Activated CD4-positive, alpha-beta T cell treated with anti-CD3 and anti-CD28 coated beads for 48 hours (primary cell): ENCODE measurements at places on chromosomes 16 and 17.
A peak's percentile ranks its signal among the peaks of the same experiment; 100 is the strongest.

DNA sequence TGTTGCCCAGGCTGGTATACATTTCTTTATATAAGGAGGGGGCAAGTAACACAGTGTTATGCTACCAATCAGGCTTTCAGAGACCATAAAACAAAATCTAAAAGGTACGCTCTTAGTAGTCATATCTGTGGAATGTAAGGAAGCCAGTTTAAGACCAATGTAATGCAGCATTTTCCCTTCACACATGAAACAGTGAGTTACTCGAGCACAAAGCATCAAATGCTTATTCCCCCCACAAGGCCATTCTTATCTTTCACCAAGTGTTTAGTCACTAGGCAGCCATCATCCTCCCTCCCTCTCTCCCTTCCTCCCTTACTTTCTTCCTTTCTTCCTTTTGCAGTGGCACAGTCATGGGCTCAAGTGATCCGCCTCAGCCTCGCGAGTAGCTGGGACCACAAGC is 12.8 kb downstream of the HMOX2 start:
- no peak for DNase-seq

GRCh38 chr17:59154292-59154720 is 680 bp downstream of the SKA2 start:
- peak; percentile 56 for DNase-seq

- no peak for DNase-seq
Observed at GRCh38 chr16:27770271-27771196, 220.6 kb downstream of the KATNIP start.

- DNase-seq, result no peak
Observed at GRCh38 chr17:37710344-37710886, 34.4 kb downstream of the HNF1B start.
